SHP77 treated with DMSO at 0.1 percent for 48 hours (cell line): ENCODE measurements at places on chromosomes 4 and X.

DNA sequence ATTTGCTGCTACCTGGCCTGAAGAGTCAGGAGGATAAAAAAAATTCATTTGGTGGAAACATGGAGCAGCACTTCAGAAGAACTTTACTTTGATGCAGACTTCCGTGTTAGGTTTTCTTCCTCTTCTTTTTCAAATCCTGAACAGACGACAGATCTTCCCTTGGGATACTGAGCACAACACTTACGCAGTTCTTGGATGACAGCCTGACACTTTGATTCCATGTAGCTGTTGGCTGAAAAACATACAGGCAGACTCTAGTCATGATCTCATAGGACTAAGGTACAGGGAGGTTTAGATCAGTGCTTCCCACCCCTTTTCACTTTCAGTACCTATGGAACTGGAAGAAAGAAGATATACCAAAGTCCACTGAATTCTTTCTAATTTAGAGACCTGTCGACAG lies 9.2 kb downstream of the CMC4 start:
- no peak for DNase-seq

DNA sequence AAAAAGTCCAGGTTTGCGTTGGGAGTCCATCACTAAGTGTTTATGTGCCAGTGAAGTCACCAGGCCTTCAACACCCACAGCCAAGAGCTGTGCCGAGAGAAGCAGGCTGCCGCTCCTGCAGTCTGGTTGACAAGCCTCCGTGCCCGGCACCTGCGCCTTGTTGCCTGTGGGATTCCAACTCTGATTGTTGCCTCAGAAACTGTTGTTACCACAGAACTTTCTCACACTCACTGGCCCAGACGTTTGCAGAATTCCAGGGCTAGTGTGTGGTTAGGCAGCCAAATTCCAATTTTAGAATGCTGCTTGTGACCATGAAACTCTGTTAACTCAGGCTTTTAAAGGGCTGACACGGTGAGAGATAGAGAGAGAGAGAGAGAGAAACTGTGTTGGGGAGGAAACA lies 119.5 kb upstream of the LIMCH1 start:
- DNase-seq, result no peak

DNA sequence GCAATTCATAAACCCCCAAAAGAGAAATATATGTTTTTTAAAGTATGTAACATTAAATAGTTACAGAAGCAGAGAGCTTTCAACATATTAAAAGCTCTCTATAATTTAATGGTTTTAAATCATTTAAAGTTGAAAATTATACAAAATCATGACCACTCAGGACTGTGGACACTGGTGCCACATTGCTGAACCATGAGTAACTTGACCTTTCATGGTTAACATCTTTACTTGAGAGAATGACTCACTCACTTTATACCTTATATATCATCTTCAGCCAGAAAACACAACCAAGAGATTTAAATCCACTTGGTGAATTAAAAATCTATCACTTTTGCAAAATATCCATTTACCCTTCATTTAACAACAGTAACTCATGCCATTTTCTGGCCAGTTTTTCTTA lies 584.3 kb upstream of the SMIM31 start:
- no peak for DNase-seq

- DNase-seq, result peak; percentile 75
Measured at GRCh38 chr4:79864500-79865200, 208.4 kb downstream of the ANTXR2 start.

DNA sequence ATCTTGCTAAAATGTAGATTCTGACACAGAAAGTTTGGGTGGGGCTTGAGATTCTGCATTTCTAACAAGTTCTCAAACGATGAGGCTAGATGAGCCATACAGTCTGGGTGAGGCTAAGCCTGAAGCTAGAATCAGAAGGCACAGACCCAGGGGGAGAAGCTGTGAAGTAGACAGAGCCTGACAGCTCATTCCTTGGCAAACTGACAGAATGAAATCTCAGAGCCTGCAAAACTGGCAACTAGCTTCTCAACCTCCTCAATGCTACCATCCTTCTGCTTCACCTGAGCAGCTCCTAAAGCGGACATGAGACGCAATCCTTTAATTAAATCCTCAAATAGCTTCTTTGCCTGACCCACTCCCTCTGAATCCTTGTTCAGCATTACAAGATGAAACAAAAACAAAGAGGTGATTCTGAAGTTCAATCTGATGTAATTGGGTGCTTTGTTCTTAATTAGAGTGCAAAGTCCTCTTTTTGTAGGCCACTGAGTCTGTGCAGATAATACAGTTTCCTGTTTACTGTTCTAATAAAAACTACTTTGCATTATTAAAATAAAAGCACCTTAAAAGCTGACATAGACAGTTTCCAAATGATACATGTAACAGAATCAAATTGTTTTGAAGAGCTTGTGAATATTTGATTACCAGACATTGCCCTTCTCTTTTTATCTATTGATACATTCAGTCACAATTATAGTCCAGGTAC lies 71.0 kb upstream of the BMP2K start:
- no peak for DNase-seq

- no peak for DNase-seq
Measured at GRCh38 chrX:140712413-140713173, 3.0 kb downstream of the LINC00632 start.

DNA sequence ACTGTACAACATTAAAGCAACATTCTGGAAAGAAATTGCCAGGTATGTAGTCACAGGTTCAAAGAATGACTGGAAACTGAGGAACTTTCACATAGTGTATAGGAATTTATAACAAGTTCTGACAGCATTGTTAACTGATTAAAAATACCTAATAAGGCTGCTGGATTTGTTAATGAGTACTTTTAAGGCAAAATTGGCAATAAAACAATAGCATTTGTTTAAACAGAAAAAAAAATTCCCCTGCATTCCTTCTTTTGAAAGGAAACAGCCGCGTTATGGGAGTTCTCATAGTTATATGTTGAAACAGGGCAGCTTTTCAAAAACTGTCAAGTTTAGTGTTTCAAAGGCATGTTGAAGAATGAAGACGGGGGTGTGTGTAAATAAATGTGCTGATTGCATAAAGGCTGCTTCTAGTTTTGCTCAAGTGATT lies 282.5 kb upstream of the FAT1 start:
- DNase-seq, result no peak

DNA sequence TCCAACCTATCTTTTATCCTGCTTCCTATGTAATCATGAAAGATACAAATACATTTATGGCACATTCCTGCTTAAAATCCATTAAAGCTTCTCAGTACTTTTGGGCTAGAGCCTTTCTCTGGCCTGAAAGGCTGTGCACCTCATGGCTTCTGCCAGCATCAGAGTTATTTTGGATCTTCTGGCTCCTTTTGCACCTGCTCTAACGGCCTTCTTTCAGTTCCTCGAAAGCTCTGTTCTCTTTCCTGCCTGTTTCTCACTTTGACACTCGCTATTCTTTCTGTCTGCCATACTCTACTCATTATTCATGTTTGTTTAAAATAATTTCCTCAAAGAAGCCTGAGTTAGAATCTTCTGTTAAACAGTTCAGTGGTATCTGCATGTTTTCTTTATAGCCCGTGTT lies 86.0 kb downstream of the LRP2BP start:
- no peak for DNase-seq

DNA sequence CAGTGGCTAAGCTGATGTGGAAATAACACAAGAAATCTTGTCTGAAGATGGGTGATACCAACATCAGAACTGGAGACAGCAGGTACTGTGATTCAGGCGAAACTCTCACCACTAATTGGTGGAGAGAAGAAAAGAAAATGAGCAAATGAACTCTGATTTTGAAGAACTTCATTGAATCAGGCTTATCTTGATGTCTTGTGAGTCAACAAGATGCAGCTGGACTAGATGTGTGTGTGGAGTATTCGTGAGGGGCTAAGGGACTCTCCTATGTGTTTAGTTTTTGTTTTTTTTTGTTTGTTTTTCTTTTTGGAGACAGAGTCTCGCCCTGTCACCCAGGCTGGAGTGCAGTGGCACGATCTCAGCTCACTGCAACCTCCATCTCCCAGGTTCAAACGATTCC lies 131.6 kb downstream of the DHRSX start:
- no peak for DNase-seq

DNA sequence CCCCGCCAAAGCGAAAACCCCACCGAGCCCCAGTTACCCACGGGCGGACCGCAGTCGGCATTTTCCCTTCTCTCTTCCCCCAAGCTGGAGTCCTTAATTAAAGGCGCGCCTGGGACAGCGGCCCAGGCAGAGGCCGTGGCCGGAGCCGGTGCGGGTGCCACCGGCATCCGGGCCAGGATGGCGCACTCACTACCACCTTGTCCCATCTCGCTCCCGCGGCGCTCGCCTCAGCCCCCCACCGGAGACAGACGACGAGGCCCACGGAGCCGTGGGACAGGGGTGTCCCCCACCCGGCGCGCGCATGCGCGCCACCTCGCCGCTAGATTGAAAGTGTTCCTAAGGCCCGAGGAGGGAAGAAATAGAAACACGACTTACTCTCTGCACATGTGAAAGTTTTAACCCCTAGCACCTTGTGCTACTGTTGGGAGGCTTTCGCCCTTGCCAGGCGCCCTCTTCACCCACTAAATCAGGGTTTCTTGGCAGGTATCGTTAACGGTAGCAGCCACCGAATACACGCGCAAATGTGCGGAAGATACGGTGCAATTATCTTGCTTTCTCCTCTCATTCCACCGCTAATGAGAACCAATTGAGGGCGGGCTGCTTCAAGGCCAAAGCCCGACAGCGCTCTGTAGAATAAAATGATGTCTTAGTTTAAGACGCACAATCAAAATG lies 64.3 kb upstream of the CCDC160 start:
- no peak for DNase-seq

GRCh38 chrX:97366237-97366636 lies 482.5 kb downstream of the RPA4 start:
- no peak for DNase-seq

- DNase-seq, result no peak
Measured at GRCh38 chr4:19278665-19279064, 973.0 kb upstream of the SLIT2 start.

DNA sequence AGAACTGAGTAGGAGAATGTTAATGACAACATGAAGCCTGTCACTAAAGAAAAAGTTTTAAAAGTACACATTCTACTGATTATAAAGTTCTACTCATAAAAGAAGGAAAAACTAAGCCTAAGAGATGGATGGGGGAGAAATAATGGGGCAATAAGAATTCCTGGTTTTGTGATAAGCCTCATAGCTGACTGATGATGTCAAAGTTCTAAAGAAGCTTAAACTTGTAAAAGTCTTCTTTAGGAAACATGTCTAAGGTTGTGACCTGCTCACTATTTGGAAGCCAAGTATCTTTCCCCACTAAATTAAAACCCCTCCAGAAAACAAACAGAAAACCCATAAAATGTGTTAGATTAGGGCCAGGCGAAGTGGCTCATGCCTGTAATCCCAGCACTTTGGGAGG lies 232.9 kb upstream of the GIMD1 start:
- no peak for DNase-seq

- no peak for DNase-seq
Measured at GRCh38 chr4:2401610-2401983, 16.8 kb downstream of the ZFYVE28 start.

DNA sequence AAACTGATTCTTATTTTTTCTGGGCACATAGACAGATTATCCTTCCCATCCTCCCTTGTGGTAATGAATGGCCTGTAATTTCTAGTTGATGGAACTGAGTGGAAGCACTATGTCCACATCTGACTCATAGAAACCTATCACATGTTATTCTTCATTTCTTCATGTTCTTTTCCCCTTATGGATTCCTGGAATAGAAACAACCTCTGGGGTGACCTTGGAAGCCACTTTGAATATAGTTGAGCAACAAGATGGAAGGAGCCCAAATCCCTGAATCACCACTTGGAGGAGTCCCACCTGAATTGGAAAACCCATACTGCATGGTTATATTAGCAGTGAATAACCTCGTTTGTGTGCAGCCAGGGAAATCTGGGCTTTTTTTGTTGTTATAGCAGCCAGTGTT lies 137.8 kb downstream of the MID1IP1 start:
- no peak for DNase-seq

- no peak for DNase-seq
Measured at GRCh38 chrX:2351999-2352995, 148.5 kb downstream of the DHRSX start.

DNA sequence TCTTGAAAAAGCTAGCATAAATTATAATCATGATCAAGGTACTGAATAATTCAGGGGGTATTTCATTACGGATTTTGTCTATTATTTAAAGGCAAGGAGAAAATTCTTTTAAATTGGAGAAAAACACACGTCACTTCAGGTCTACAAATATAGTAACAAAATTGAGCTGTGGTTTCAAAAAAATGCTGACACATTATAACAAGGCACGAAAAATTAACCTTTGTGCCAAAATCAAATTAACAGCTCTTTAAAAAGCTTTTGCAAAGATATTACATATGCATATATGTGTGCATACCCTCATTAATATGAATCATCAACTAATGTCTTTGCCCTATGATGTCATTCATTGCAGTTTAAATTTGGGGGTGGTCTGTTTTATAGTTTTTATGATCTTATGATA lies 44.3 kb downstream of the UNC5C start:
- no peak for DNase-seq

- DNase-seq, result no peak
Measured at GRCh38 chr4:159222043-159222552, 119.2 kb downstream of the RAPGEF2 start.

GRCh38 chrX:47864300-47864699 lies 27.6 kb downstream of the ZNF81 start:
- no peak for DNase-seq

DNA sequence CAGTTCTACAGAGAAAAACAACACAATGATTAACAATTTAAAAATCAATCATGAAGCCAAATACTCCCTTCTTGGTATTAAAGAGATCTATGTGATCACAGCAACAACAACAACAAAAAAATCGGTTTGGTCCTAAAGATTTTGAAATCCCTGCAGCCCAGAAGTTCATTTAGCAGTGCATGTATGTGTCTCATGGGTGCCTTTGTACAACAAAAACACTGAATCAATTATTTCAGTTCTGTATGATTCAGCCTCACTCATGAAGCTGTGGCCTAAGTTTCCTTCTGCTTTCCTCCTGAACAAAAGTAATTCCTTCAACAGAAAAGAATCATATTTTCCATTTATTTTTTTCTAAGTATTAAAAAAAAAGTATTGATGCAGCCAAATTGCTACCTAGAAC lies 393.4 kb upstream of the NDST3 start:
- DNase-seq, result no peak

DNA sequence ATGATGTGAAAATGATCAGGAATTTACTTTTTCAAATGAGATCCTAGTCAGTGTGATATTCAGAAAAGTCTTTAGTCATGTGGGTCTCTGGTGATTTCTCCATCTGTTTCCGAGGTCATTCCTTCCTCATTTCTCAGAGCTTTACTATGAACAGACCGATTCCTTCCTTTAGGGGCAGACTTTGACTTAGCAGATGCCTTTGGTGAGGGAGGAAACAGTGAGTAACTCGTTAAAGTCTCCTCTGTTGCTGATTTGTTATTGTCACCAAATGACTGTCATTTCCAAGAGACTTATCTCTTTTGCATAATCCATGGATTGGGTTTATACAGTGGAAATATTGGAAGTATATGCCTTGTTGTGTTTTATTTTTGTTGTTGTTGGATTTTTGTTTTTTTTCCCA lies 76.2 kb upstream of the CD99 start:
- no peak for DNase-seq
